ENCODE measurements at places on chromosomes 4 and X. TPM values are rescaled to one million over a fixed set of nuclear protein-coding genes. Genes with fewer than 3 reads are reported as not detected.

SRPX2 gene
- polyA plus RNA-seq, result 3.9 TPM

DNA sequence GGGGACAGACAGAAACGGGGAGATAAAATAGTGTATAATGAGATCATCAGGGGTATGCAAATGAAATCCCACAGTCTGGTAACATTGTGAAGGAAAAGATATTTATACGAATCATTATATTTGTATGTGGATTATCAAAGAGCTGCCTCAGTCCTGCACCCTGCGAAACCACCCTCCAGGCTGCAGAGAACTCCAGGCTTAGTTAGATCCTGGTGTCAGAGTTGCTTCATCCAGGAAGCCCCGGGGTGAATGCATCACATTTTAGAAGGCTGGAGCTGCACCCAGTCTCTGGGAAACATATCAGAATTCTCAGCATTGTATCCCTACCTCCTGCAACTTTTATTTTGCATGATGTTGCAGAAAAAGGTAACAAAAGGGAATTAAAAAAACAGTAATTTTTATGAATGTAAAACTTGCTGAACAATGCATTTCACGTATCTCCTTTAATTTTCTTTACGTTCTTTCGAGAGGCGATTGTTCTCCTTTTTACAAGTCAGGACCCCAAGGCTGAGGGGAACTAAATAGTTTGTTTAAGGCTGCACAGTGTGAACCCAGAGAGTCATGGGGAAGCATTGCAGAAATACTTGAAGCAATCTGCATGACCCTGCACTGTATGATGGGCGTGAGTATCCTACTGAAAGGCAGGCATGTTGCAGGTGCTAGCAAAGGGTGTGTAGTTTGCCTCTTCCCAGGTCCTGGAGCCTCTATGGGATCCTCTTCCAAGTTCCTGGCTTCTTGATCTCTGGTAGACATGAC, 299.5 kb upstream of the CLNK start:
- H3K4me3 ChIP-seq, result no peak overlapping the region
- no peaks in the 10 kb centered on the region for H3K36me3 ChIP-seq
- H3K27me3 ChIP-seq, result no peaks in the 10 kb centered on the region
- DNase-seq, result no peak

DNA sequence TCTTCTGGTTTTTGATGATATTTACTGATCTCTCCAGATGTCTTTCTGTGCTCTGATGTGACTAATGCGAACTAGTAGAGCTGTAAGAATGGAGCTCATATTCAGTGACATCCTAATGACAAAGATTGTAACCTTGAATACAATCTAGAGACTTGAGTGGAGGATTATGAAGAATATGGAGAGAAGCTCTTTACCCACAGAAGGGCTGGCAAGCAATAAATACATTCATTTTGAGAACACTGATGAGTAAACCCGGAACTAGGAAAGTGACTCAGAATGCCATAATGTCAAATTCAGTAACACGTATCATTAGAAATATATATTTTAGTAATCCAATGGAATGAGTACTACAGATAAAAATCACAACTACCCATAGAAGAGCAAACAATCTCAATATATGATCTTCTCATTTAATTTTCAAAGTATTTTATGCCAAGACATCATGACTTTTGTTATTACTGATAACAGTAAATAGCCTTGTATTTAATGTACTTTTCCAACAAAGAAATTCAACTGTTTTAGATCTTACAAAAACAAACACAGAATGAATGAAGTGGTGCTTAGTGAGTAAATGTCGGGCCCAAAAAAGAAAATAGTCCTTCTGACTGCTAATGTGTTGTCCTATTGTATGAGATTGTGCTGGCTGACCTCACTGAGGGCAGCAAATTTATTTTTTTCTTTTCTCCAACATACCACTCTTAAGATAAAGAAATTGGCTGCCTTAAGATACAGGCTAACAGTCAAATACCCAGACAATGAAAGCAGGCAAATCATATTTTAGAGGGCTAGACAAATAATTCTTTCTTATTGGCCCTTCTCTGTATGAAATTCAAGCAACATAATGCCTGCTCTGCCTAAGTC, 49.2 kb upstream of the HDAC8 start:
- H3K4me1 ChIP-seq, result peaks cover 32% of the 10 kb centered on the region
- no peaks in the 10 kb centered on the region for H3K36me3 ChIP-seq
- H3K4me3 ChIP-seq, result peak overlapping the region; percentile 14

DNA sequence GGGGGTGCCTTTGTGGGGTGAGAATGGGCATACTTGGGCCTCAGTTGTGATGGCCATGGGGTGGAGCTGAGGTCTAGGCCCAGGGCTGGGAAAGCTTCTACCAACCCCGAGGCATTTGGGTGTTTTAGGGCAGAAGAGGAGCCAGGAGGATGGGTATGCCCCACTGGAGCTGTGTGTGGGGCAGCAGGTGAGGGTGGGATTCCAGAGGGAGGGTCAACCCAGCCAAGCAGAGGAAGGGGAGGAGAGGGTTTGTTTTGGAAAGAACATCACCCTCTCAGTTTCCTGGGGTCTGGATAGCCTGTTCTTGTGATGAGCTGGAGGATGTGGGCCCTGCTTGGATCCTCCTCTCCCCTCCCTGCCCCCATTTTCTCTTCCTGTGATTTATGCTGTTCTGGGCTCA, 620 bp downstream of the IL9R start:
- no peaks in the 10 kb centered on the region for H3K36me3 ChIP-seq
- no peaks in the 10 kb centered on the region for H3K27me3 ChIP-seq
- H3K4me1 ChIP-seq, result peaks cover 21% of the 10 kb centered on the region
- no peak overlapping the region for H3K27ac ChIP-seq
- no peak overlapping the region for H3K4me3 ChIP-seq

DNA sequence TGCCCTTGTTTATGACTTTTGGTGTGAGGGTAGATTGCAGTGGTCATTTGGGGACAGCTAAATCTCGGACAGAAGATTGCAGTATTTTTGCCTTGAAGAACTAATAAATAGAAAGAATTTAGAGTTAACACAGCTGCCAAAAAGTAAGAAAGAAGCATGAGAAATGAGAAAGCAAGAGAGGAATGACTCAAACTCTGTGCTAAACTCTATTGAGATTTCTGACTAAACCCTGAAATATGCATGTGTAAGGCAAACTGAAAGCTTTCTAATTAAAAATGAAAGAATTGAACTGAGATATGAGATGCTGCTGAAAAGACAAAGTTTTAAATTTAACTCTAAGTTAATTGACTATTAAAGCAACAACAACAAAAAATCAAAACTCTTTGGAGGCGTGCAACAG, 791.3 kb downstream of the RAB28 start:
- no peak for DNase-seq
- no peak overlapping the region for H3K4me3 ChIP-seq
- no peaks in the 10 kb centered on the region for H3K36me3 ChIP-seq
- H3K27ac ChIP-seq, result no peak overlapping the region
- H3K27me3 ChIP-seq, result no peaks in the 10 kb centered on the region

GRCh38 chr4:174669270-174669669, 147.0 kb upstream of the HPGD start:
- DNase-seq, result no peak
- no peak overlapping the region for H3K27ac ChIP-seq
- no peaks in the 10 kb centered on the region for H3K36me3 ChIP-seq
- H3K4me1 ChIP-seq, result peaks cover 2% of the 10 kb centered on the region
- no peak overlapping the region for H3K4me3 ChIP-seq

PNMA6A gene
- polyA plus RNA-seq, result 0.41 TPM

BOD1L1 gene
- 14.3 TPM for polyA plus RNA-seq

DNA sequence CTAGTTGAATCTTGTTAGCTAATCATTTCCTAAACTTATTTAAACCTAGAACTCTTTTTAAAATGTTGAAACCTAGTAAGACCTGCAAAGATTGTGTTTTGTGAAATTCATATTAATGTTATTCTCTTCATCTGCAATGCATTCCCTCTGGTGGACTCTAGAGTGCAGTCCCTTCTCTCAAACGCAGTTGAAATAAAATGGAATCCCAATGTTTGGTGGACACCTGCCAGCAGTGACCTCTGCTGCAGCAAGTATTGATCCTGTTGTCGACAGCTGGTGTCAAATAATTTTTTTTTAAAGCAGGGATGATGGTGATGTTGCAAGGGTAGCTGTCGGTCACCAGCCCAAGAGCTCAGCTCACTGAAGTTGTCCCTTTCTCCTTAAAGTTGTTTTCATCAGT, 492.0 kb downstream of the ZIC3 start:
- no peaks in the 10 kb centered on the region for H3K27me3 ChIP-seq
- H3K4me3 ChIP-seq, result no peak overlapping the region
- H3K27ac ChIP-seq, result no peak overlapping the region
- DNase-seq, result no peak
- no peaks in the 10 kb centered on the region for H3K4me1 ChIP-seq
- H3K36me3 ChIP-seq, result no peaks in the 10 kb centered on the region

DNA sequence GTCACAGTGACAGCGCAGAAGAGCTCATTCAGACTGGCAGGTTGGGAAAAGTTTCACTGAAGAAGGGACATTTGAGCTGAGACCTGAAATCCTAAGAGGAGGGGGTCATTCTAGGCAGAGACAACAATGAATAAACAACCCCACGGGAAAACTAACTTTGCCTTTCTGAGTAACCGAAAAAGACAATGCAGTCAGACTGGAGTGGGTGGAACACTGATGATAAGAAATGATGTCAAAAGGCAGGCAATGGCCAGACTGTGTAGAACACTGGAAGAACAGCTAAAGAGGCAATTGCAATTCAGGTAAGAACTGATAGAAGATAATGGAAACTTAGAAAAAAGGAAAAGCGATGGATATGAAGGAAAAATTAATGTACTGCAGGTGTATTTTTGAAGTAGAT, 73.8 kb downstream of the CHIC2 start:
- no peak overlapping the region for H3K4me3 ChIP-seq
- no peak for DNase-seq
- H3K27ac ChIP-seq, result no peak overlapping the region
- H3K36me3 ChIP-seq, result no peaks in the 10 kb centered on the region

MMRN1 gene
- not detected for polyA plus RNA-seq

DNA sequence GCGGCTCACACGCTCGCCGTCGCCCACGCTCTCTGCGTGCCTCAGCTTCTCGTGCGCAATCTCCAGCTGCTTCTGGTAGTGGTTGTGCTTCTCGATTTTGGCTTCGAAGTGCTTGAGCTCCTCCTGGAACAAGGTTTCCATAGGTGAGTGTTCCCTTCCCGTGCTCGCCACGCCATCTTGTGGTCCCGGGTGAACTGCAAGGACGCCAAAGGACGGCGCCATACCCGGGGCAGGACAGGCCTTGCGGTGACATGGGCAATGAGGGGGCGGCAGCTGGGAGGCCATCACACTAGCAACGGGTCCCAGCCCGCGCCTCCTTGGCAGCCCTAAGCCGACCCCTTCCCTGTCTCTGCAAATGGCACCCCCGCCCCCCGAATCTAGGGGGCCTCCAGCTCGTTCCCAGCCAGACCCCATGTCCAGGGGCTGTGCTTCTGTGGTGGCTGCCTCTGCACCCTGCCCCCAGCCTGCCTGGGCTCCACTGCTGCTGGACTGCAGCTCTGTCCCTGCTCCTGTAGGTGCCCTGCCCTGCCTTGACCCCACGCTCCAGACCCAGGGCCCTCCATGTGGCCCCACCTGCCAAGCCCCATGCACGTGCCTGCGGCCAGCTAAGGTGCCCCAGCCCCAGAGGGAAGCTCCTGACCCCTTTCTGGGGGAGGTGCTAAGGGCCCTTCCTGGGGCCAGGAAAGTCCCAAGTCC, 17.3 kb downstream of the LRPAP1 start:
- H3K27ac ChIP-seq, result no peak overlapping the region
- H3K4me3 ChIP-seq, result no peak overlapping the region
- H3K27me3 ChIP-seq, result no peaks in the 10 kb centered on the region

PWWP3B gene
- 0.16 TPM for polyA plus RNA-seq

DNA sequence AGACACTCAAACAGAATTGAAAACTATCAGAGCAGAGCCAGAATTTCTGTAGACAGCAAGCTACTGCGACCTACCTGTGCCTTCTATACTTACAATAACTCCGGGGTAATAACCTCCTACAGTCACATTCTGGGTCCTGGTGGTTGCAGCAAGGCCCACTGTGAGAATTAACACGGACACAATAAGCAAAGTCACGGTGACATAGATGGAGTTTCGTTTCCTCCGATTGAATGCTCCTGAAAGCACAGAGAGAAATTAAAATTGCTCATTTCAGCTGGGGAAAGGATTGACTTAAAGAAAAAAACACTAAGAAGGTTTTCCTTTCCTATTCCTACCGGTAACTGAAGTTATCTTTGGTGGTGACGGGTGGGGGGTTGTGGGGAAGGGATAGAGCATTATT, 7.0 kb downstream of the TMEM255A start:
- peaks cover 12% of the 10 kb centered on the region for H3K27me3 ChIP-seq
- H3K36me3 ChIP-seq, result no peaks in the 10 kb centered on the region
- H3K27ac ChIP-seq, result no peak overlapping the region
- H3K4me1 ChIP-seq, result no peaks in the 10 kb centered on the region

- DNase-seq, result no peak
- no peak overlapping the region for H3K4me3 ChIP-seq
- H3K4me1 ChIP-seq, result no peaks in the 10 kb centered on the region
- H3K27me3 ChIP-seq, result no peaks in the 10 kb centered on the region
- no peak overlapping the region for H3K27ac ChIP-seq
These were observed 278.0 kb downstream of the FBXO8 start for GRCh38 chr4:174005422-174005821.

GRCh38 chr4:8280158-8280875, 10.8 kb downstream of the HTRA3 start:
- H3K36me3 ChIP-seq, result no peaks in the 10 kb centered on the region
- no peak overlapping the region for H3K4me3 ChIP-seq
- no peak overlapping the region for H3K27ac ChIP-seq
- no peak for DNase-seq

AFM gene
- 0.03 TPM for polyA plus RNA-seq

MFAP3L gene
- 10.2 TPM for polyA plus RNA-seq

DNA sequence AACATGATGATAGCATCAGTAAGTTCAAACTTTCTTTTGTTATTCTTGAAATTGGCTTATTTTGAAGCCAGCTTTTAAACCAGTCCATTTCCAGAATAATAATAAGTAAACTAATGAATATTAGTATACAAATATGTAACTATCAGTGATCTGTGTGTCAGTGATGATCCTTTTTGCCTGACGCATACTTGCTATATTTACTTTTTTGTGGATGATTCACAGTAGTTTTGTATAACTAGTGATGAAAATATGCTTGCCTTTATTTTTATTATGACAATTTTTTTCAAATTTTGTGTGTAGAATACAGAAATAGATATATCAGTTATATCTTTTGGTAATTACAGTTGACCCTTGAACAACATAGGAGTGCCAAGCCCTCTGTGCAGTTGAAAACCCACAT, 49.5 kb downstream of the USP53 start:
- H3K4me3 ChIP-seq, result no peak overlapping the region
- H3K36me3 ChIP-seq, result peaks cover 22% of the 10 kb centered on the region
- DNase-seq, result no peak
- no peak overlapping the region for H3K27ac ChIP-seq

DNA sequence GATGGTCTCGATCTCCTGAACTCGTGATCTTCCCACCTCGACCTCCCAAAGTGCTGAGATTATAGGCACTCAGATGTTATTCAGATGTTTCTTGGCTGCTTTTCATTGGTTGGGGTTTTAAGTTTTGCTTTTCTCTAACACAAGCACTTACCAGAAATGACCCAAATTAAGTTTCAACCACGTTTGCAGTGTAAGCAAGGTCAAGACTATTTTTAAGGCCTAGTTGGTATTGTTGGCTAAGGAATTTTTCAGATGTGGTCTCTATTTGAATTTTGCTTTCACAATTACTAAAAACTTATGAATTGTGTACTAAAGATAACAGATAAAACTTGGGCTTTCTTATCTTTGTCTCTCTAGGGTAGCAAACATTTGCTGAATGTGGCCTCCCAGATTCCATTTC, 1756.9 kb upstream of the TENM3 start:
- no peak for DNase-seq
- no peaks in the 10 kb centered on the region for H3K4me1 ChIP-seq

CT47B1 gene
- polyA plus RNA-seq, result not detected

Measured in keratinocyte (primary cell).